ENCODE measurements at places on chromosomes 3 and 15.

DNA sequence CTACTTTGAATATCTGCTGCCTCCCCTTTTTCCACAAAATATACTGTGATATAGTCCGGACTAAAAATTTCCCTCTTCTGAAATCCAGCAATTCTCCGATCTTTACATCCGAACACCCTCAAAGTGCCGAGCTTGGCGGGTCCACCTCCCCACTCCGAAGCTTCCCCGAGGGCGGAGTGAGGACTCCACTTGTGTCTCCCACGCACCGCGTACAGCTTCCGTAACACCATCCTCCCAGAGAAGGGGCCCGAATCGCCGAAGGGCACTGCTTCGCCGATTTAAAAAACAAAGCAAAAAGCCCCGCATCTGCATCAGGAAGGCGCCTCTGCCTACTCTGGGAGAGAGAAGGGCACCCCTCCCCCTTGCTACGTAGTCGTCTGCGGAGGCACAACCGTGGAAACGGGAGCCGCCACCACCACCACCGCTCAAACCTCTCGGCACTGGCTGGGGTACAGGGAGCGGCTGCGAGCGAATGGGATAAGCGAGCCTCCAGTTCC is 551 bp downstream of the NCBP2 start:
- DNase-seq, result peak; percentile 69

DNA sequence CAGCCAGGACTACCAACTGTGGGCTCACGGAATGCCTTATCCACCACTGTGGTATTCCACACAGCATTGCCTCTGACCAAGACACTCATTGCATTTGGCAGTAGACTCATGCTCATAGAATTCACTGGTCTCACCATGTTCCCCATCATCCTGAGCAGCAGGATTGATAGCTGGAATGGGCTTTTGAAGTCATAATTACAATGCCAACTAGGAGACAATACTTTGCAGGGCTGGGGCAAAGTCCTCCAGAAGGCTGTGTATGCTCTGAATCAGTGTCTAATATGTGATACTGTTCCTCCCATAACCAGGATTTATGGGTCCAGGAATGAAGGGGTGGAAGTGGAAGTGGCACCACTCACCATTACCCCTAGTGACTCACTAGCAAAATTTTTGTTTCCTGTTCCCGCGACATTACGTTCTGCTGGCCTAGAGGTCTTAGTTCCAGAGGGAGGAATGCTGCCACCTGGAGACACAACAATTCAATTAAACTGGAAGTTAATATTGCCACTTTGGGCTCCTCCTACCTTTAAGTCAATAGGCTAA is 58.6 kb upstream of the CCDC80 start:
- no peak for DNase-seq

DNA sequence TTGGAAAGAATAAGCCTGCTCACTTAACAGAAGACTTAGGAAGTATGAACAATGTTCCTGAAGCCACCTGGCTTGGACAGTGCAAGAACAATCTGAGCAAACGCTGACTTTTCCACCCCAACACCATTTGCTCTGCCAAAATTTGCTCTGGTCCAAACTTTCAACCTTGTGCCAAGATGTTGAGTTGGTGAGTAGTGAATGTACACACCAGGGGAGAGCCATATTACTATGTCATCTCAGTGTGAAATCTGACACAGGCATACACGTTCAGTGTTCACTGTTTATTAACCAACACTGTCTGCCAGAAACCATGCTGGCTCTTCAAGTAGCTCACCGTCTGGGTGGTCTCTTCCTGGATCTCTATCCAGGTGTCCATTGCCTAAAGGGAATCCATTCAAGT is 152.9 kb upstream of the LPP start:
- no peak for DNase-seq

DNA sequence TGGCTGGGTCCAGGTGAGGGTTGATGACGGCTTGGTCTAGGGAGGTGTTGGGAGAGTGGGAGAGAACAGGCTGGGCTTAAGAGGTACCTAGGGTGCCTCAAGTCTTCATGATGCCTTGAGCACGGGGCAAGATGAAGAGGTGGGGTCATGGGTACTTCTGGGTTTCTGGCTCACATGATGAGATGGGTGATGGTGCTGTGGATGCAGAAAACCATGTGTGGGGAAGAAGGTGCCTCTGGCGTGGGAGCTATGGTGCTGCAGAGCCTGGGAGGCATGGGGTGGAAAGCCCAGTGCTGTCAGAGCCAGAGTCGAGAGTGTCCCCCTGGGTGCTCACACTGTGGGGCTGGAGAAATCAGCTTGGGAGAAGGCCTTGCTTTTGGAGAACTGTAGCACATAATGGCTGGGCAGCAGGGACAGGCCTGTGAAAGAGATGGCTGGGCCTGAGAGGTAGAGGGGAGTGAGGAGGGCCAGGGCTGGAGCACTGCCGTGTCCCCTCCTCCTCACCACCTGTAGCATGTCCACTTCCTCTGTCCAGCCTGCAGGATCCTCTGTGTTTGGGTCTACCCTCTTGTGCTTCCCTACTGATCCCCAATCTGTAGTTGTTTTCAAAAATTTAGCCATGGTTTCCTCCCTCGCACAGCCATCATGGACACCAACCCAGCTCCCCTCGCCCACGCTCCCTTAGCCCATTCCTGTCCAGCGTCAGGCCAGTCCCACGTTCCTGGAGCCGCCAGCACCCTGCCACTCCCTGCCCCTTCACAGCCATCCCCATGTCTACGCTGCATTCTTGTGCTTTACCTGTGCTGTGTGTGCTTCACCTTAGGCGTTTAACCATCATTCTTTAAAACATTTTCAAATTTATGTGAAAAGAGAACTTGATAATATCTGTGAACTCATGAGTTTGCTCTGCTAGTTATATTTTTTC is 132.0 kb downstream of the EEFSEC start:
- no peak for DNase-seq

GRCh38 chr3:125437631-125438435 is 62.7 kb upstream of the ZNF148 start:
- DNase-seq, result peak; percentile 66

- DNase-seq, result peak; percentile 47
These were observed 28.1 kb upstream of the SYNM start for GRCh38 chr15:99076555-99077308.

DNA sequence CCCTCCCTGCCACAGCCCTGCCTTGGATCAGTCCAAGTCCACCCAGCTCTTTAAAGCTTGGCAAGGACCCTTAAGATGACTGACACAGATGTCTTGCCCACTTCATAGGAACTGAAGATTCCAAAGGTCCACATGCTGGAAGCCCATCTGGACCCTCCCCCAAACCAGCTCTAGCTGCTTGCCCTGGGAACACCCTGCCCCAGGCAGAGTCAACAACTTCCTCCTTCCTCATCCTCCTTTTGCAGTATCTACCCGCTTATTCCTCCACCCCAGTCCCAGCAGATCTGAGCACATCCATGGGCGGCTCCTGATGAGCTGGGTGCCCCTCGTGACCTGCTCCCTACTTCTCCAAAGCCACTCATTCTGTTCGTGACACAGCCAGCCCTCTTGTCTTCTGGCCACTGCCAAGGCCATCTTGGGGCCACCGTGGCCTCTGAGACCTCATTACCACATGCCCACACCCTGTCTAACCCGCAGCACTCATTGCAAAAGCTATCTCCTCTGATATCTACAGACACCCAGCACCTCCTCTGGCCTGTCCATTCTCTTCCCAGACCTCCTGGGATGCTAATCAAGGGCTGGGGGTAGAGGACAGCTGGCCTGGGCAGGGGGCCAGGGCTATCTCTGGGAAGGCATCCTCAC is 2.0 kb upstream of the PFKFB4 start:
- DNase-seq, result no peak

GRCh38 chr15:72339777-72340177 is 19.8 kb upstream of the CELF6 start:
- DNase-seq, result no peak

DNA sequence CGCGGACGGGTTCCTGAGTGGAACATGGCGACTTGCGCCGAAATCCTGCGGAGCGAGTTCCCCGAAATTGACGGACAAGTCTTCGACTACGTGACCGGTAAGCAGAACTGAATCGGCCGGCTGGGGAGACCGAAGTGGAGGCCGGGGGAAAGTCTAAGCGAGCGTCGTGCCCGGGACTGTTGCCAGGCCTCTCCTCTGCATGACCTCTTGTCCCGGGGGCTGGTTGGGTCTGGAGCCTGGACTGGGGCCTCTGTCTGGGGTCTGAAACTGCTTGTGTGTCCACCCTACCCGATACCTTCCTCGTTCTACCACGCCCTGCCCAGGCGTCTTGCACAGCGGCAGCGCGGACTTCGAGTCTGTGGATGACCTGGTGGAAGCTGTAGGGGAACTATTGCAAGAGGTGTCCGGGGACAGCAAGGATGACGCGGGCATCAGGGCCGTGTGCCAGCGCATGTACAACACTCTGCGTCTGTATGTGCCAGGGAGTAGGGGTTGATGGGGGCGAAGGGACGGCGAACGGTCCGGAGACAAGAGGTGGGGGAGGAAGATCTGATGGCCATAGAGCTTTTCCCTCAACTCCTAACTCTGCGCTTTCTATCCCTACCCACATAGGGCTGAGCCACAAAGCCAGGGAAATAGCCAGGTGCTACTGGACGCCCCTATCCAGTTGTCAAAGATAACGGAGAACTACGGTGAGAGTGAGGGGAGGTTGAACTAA is at the start of gene ABCF3:
Gene ABCF3 (plus strand): TSS at position 16 of the 718 bp plus-strand sequence. CDS start 9 bp downstream, at position 25.
- no peak for DNase-seq

DNA sequence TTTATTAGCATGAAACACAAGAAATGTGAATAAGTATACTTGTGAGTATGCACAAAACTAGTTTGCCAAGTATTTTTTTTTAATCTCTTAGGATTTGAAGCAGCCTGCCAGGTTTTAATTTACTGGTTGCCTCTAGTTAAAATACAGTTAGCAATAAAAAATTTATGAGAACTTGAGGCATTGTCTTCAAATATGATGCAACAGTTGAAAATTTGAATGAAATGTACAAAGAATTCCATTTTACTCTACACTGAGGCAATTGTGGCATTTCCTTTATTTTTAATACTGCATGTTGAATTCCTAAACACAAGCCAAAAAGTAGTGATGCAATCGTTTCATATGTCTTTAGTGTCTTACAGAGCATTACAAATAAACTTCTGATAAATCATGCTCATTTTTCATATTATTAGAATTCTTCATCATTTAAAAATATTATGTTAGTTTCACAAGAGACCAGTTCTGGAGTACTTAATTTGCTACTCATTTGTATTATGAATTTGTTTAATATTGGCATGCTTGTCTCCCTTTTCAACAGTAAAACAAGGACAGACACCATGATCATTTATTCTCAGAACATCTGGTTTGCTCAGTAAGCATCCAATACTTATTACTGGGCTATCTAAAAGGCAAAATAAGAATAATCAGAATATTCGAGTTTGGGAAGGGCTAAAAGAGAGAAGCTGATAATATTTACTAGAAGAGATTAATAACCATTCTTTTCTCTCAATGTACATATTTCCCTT is 124.8 kb upstream of the PTX3 start:
- no peak for DNase-seq

- DNase-seq, result peak; percentile 49
These were observed 5.8 kb downstream of the HYAL2 start for GRCh38 chr3:50316657-50317242.

- DNase-seq, result peak; percentile 3
These were observed 314.1 kb upstream of the TRIM42 start for GRCh38 chr3:140363801-140364200.

DNA sequence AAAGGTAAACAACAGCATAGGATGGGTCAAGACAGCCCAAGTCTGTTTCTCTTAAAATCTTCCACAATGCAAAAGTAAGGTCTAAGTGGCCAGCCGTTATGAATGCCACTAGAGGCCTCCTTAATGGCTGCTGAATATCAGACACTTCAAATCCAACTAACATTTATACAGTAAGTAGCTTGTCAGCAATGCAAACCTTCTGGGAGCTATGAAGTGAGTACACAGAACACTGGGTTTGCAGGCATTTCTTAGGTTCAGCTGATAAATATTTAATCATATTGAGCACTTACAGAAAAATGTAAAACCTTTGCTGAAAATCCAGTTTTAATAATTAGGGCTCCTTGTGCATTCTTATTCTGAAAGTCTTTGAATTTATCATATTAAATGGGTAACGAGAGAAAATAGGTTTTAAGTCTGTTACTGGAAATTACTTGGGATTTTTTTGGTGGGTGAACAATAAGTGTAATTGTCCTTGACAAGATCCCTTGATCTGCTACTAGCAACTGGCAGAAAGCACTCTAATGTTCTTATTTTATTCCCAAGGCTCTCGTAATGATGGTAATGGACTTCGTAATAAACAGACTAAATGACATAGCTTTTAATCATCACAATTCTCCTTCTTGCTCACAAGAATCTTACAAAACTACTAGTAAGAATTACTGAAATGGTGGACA is 141.7 kb upstream of the GPR149 start:
- DNase-seq, result no peak

DNA sequence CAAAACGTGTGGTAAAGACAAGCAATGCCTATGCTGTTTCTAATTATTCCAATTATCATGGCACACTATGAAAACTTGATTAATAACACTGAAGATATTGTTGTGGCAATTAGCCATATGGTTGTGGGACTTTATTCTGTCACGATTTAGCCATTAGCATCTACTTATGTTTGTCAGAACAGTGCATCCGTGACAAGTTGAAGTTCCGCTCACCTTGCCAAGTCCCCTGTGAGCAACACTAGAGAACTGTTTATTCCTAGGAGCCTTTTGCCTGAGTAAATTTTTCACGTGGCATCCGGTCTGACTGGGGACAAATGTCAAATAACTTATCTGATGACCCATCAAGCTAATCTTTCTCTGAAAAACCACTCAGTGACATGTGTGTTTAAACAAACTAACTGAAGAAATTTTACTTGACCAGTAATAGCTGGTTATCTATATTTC is 403.3 kb downstream of the TBC1D5 start:
- DNase-seq, result no peak

GRCh38 chr3:152097120-152097519 is 171.6 kb upstream of the MBNL1 start:
- DNase-seq, result no peak

DNA sequence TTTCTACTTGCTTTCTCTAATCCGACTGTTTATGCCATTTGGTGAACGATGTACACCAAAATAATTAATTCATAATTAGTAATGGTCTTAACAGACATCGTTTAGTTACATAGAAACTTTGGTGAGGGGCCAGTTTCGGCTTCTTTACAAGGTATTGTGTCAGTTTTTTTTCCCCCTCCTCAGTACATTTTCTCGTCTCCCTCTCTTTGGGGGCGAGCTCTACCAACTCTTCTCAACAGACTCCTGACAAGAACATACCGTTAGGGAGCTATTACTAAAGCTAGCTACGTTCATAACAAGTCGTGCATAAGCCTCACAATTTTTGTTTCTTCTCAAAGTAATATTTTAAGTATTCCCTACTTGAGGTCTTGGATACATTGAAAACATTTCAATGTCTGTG is 1.4 kb downstream of the U2SURP start:
- no peak for DNase-seq

- no peak for DNase-seq
These were observed 204.8 kb upstream of the ZPLD1 start for GRCh38 chr3:102230057-102230456.

- DNase-seq, result peak; percentile 4
These were observed 55.0 kb downstream of the GOLIM4 start for GRCh38 chr3:168040607-168041208.

- DNase-seq, result no peak
These were observed 604 bp upstream of the TJP1 start for GRCh38 chr15:29822684-29823459.

GRCh38 chr15:57005244-57005643 is 86.8 kb downstream of the TCF12 start:
- DNase-seq, result no peak

GRCh38 chr3:129045675-129046036 is 14.9 kb upstream of the GP9 start:
- peak; percentile 60 for DNase-seq

GRCh38 chr3:41198526-41198925 is 779 bp upstream of the CTNNB1 start:
- DNase-seq, result no peak
